NCI-H82 (cell line): ENCODE measurements at places on chromosomes 6 and 20.

DNA sequence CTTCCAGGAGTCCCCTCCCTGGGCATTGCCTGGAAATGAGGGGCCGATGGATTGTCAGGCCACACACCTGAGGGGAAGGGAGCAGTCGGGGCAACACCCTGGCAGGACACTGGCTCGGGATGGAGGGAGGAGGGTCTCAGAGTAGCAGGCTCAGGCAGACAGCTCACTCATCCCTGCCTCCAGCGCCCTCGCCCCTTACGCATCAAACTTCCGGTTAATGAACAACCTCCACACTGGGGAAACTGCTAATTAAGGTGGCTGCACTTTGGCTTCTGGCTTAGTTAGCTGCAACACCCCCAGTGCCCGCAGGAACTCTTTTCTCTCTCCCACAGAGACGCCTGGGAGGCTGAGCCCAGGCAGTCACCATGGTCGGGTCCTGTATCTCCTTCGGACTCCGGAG lies 13.4 kb upstream of the CHRNA4 start:
- no peak for DNase-seq

- DNase-seq: no peak
Measured at GRCh38 chr6:26141378-26141904, 54.2 kb downstream of the HFE start.

DNA sequence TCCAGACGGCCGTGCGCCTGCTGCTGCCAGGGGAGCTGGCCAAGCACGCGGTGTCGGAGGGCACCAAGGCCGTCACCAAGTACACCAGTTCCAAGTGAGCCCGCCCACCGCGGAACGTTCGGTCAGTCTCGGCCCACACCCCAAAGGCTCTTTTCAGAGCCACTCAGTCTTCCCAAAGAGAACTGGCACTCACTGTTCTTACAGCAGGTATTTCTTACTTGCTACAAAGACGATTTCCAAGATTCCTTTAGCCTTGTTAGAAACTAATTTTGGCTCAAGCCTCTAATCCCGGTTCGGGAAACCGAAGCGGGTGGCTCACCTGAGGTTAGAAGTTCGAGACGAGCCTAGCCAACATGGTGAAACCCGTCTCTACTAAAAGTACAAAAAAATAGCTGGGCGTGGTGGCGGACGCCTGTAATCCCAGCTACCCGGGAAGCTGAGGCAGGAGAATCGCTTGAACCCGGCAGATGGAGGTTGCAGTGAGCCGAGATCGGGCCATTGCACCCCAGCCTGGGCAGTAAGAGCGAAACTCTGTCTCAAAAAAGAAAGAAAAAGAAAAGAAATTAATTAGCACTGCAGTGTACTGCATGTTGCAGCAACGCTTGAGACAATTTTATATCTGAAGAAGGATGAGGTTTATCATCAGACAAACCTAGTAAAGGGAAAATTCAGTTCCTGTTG lies 73.1 kb downstream of the OR2B2 start:
- DNase-seq: peak; percentile 78

GRCh38 chr6:122798099-122798641 lies 9.1 kb downstream of the SMPDL3A start:
- no peak for DNase-seq

DNA sequence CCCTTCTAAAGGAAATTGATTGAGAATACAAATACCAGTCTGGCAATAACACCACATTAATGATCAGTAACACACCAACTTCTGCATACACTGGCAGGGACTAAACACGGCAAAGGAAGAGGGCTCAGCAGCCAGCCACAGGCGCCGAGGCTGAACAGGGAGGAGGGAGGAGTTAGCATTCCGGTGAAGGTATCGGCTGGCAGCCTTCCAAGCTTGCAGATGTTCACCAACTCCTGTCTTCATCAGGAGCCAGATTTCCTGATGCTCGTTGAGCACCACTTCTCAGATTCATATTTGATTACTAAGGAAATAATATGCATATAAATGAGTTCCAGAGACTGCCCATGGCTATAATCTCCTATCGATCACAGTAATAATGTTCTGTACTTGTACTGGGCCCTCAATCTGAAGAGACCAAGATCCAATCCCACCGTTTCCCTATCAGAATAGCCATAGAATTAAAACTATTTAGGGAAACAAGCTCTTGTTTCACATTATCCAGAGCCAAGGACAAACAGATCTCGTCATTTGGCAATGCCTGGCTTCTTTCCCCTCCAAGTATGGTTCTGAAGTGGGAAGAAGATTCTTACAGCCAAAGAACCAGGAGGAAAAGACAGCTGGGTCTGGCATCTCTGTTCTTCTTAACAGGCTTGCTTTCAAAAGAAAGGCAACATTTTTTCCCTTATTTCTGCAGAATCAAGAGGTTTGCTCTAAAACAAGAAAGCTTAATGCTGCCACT lies 42.2 kb downstream of the GFOD1 start:
- peak; percentile 97 for DNase-seq

GRCh38 chr6:167845856-167846255 lies 19.1 kb downstream of the AFDN start:
- peak; percentile 95 for DNase-seq

- DNase-seq: no peak
Measured at GRCh38 chr6:136333824-136334464, 44.3 kb upstream of the BCLAF1 start.
